Activated CD4-positive, alpha-beta T cell treated with anti-CD3 and anti-CD28 coated beads for 48 hours (primary cell): ENCODE measurements at places on chromosomes 16 and 17.

- peak; percentile 88 for DNase-seq
Observed at GRCh38 chr16:70653809-70654771, 7.7 kb downstream of the IL34 start.

GRCh38 chr17:76082326-76083251, 3.6 kb downstream of the ZACN start:
- DNase-seq: no peak

DNA sequence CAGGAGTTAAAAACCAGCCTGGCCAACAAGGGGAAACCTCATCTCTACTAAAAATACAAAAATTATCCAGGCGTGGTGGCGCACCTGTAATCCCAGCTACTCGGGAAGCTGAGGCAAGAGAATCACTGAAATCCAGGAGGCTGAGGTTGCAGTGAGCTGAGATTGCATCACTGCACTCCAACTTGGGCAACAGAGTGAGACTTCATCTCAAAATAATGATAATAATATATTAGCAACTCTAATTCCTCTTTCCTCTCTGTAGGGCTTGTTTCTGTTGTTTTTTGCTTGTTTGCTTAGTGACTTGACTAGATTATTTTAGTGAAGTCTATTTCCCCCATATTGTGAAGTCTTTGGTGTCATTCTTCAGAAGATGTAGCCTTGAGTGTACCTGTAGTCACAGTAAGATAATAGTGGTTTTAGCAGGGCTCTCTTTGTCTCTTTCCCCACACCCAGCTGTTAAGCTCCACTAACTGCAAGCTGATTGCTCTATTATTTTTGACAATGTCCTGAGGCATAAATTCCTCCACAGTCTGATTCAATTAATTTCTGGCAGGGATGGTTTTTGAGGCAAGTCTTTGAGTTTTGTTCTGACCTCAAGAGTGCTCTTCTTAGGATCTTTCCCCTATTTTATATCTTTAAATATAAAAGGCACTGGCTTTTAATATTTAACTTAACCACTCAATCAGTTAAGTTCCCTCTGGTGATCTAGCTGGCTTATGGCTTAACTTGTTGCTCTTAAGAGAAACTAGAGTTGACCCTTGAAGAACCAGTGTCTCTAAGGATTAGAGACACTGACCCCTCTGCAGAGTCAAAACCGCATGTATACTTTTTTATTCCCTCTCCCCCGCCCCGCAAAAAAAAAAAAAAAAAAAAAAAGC, 18.6 kb upstream of the TNFSF12 start:
- DNase-seq: no peak

- DNase-seq: peak; percentile 38
Observed at GRCh38 chr16:68275611-68276191, 11.4 kb downstream of the SLC7A6 start.

- DNase-seq: no peak
Observed at GRCh38 chr16:67194260-67194659, 2.3 kb downstream of the E2F4 start.

GRCh38 chr17:21177854-21178600, 35.9 kb downstream of the TMEM11 start:
- no peak for DNase-seq

- DNase-seq: no peak
Observed at GRCh38 chr16:86878236-86879080, 300.1 kb downstream of the FOXL1 start.

DNA sequence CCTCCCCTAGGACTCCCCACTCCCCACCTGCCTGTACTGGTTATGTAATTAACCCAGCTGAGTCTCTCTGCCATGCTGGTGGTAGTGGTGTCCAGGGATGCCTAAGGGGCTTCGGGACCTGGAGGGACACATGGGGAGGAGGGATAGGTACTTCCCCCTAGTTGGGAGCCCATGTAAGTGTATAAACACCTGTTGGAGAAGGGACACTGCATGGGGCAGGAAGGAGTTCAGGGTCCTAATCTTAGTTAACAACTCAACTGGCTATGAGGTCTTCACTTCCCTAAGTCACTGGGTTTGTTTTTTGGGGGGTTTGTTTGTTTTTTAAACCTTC, 1.3 kb downstream of the RASL10B start:
- no peak for DNase-seq

DNA sequence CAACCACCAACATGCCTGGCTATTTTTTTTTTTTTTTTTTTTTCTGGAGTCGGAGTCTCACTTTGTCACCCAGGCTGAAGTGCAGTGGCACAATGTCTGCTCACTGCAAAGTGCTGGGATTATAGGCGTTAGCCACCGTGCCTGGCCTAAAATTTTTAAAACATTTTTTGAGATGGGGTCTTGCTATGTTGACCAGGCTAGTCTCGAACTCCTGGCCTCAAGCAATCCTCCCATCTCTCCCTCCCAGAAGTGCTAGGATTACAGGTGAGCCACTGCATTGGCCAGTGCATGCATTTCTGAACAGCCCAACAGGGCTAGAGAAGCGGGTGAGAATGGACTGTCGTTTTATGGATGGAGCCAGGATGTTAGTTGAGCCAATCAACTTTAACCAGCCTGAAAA, 72.4 kb downstream of the ERCC4 start:
- DNase-seq: no peak

DNA sequence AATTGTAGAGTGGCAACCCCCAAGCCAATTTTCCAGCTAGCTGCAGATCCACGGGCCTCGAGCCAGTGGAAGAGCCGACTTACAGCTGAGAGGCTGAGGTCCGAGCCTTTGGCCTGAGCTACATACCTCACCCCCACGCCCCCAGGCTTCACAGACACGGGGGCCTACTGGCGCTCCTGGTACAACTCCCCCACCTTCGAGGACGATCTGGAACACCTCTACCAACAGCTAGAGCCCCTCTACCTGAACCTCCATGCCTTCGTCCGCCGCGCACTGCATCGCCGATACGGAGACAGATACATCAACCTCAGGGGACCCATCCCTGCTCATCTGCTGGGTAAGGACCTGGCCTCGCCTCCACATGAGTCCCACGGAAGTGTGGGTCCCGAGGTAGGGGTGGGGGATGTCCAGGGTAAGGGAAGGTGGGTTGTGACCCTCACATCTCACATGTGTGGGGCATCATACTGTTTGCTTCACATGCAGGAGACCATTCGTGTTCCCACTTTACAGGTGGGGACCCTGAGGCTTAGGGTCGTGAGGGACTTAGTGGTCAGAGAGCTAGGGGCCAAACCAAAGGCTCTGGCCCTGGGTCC, 3.4 kb downstream of the ACE start:
- DNase-seq: no peak

- DNase-seq: no peak
Observed at GRCh38 chr16:15523092-15523541, 88.7 kb downstream of the BMERB1 start.

DNA sequence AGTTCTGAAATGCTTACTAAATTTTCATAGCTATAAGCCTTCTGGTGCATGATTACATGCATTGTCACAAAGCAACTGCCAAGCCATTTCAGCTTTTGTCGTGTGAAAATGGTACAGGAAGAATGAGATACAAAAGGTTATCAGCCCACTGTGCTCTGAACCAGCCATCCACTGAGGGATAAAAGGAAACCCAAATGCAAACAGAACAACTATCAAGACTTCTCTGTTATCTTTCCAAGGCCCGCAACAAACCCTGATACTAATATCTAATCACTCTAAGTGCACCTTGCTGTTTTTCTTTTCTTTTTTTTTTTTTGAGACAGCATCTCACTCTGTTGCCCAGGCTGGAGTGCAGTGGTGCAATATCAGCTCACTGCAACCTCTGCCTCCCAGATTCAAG, 109.0 kb downstream of the FTO start:
- no peak for DNase-seq

- DNase-seq: peak; percentile 57
Observed at GRCh38 chr17:68296217-68297191, 5.2 kb downstream of the ARSG start.

DNA sequence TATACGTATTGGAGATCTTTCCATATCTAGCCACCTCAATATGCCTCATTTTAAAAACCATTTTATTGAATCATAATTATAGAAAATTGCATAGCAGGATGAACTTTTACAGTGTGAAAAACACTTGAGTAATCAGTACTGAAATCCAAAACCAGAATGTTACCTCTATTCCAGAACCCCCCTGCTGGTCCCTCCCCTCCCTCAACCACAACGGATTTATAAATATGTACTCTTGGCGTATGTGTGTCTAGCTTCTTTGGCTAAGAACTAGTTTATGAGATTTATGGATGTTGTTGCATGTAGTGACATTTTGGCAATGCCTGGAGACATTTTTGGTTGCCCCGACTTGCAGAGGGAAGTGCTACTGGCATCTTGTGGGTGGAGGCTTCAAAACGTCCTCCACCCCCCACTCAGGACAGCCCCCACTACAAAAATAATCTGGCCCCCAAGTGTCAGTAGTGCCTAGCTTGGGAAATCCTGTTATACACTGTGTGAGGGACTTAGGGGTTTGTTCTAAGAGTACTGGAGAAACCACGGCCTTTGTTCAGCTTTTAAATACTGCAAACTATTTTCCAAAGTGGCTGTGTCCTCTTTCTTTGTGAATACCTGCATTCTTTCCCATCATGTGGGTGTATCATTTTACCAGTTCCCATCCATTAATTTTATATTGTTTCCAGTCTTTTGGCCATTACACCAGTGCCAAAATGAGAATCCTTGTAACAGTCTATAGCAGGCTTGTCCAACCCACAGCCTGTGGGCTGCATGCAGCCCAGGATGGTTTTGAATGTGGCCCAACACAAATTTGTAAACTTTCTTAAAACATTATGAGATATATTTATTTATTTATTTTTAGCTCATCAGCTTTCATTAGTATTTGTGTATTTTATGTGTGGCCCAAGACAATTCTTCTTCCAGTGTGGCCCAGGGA, 23.7 kb downstream of the ITPRIPL2 start:
- no peak for DNase-seq

- peak; percentile 65 for DNase-seq
Observed at GRCh38 chr16:17369421-17370222, 101.1 kb downstream of the XYLT1 start.

DNA sequence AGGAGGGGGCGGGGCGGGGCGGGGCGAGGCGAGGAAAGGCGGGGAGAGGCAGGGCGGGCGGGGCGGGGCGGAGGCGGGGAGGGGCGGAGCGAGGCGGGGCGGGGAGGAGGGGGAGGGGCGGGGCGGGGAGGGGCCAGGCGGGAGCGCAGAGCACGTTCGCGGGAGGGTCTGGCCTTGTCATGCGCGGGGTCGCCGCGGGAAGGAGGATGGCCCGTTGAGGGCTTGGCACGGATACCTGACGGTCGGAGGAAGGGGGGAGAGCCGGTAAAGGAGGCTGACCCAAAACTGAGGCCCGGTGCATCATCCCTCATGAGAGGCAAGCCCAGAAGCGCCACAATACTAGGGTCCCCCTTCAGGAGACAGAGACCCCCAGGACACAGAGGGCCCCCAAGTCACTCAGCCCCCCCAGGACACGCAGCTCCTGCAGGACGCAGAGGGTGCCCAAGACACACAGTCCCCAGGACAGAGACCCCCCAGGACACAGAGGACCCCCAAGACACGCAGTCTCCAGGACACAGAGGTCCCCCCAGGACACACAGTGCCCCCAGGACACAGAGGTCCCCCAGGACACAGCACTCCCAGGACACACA, 593 bp upstream of the WDR45B start:
- no peak for DNase-seq

DNA sequence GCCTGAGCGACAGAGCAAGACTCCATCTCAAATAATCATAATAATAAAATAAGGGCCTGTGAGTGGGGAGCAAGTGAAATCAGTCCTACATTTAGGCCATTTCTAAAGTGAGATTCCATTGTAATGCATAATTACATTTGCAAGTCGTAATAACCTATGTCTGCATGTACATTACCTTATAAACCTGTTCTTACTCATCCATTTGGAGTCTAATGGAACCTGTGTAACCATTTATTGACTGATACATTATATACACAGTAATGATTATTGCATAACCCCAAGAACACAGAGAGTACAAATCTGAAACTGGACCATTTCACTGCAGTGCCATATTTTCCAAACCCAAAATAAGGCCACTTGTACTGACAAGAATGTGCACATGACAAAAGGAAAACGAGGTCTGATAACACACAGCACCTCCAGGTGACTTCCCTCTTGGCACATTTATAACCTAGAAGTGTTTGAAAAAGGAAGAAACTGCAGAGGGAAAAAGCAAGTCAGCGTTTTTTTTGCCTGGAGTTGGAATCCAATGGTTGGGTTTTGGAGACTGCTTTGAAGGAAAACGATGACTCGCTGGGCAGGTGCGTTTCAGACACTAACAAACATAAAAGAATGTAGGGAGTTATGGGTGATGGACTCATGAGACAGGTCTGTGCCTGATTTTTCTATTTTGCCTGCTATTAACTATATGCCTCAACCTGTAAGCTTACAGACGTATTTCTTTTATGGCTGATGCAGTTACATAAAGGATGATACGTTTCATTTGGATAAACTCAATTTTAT, 63.6 kb upstream of the KIFC3 start:
- DNase-seq: no peak

DNA sequence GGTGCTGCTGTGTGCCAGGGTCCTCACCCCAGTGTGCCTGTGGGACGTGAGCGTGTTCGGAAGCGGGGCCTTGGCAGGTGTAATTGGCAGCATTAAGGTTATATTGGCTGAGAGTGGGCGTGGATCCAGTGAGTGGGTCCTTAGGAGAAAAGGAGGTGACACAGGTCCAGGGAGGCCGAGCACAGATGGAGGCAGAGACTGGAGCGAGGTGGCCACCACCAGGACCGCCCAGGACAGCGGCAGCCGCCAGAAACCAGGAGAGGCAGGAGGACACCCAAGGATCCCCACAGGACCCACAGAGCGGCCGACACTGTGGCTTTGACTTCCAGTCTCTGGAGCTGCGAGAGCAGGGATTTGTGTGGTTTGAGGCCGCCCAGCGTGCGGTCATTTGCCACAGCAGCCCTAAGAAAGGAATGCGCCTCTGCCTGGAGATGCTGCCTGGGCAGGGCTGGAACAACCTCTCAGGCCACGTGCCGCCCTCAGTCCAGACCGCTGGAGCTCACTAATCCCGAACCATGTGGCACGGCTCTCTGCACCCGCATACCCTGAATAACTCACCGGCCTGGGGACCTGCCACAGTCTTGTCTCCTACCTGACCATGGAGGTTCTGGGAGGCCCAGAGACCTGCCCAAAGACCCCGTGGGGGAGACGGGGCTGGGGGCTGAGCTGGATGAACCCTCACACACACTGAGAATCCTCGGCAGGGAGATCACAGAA, 45.4 kb downstream of the SOX8 start:
- no peak for DNase-seq

- DNase-seq: no peak
Observed at GRCh38 chr17:31112001-31112661, 17.4 kb downstream of the NF1 start.

DNA sequence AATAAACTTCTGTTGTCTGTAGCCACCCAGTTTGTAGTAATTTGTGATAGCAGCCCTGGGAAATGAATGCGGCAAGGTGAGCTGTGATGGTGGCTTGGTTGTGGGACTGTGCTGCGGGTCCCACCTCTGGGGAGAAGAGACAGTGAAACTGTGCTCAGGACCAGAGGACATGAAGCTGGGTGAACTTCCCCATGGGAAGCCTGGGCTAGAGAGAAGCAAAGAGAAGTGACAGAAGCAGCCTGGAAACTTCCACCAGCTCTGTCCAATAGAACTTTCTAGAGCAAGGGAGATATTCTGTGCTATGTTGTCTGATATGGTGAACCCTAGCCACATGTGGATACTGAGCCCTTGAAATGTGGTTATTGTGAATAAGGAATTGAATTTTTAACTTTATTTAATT, 51.5 kb upstream of the EMP2 start:
- DNase-seq: no peak
